Right cardiac atrium (tissue), 5 donors: ENCODE measurements at places on chromosomes 7 and 10. TPM values are rescaled to one million over a fixed set of nuclear protein-coding genes. Genes with fewer than 3 reads are reported as not detected.

Gene SYT15B
- 2.2 TPM for total RNA-seq

Gene WASHC2C
- 77.4 TPM for total RNA-seq

- DNase-seq = no peak
These were observed 49.8 kb upstream of the LEP start for GRCh38 chr7:128191136-128191844.

Gene RADIL
- total RNA-seq = 6.9 TPM

DNA sequence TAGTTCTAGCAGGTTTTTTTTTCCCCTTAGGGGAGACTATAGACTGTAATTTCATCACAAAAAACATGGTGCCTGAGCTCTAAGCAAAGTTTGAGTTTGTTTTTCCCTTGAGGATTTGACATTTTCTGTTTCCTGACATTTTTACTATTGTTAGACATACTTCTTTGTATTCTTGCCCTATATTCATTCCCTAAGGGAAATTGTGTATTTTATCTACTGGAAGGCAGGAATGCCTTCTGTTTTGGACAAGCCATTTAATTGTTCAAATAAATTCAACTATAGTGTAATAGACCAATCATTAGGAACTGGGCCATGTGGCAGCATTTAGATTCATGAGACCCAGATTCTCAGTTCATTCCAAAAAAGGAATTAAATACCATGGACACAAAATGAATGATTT lies 335.0 kb downstream of the EXOC4 start:
- DNase-seq = no peak

GRCh38 chr7:101521430-101521925 lies 107.6 kb downstream of the MYL10 start:
- DNase-seq = no peak

DNA sequence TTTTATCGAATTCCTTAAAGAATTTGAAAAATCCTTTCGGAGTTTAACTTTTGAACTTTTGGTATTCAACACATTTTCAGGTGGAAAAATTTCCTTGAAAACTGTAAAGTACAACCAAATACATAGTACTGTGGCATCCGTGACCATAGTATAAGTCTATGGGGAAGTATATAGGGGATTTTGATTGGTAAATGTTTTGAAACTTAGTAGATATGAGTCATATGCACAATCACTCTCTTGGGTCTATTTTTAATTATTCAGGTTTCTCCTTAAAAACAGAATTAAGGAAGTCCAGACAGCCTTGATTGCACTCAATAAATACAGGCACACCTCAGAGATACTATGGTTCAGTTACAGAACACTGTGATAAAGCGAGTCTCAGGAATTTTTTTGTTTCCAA lies 64.2 kb downstream of the AVL9 start:
- no peak for DNase-seq

DNA sequence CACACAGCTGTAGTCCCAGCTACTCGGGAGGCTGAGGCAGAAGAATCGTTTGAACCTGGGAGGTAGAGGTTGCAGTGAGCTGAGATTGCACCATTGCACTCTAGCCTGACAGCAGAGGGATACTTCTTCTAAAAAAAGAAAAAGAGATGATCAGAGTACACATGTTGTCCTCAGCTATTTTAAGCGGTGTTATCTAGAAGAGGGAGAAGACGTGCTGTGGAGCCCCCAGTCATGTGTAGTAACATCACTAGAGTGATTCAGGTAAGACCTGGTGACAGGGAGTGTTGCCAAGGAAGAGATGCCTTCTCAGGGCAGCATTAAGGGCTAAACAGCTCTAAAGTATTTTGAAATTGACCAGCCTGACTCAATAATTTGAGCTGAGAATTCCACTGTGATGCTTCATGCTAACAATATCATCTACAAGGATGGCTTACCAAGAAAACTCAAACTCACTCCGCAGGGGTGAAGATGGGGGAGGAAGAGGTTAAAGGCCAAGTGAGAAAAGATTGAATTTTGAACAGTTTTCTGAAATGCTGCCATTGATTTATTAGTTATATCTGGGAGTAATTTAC lies 97.4 kb downstream of the KLF6 start:
- DNase-seq = no peak

Gene POLR2J2
- total RNA-seq = 3.9 TPM

- no peak for DNase-seq
These were observed 237.3 kb downstream of the C7orf25 start for GRCh38 chr7:42674541-42674940.

GRCh38 chr10:35979116-35979515 lies 337.0 kb upstream of the FZD8 start:
- DNase-seq = no peak

- peak; percentile 83 for DNase-seq
These were observed at the start of gene ADAMTS14 for GRCh38 chr10:70672165-70673042. Gene ADAMTS14 (plus strand): TSS chr10:70672506. CDS start chr10:70672803, 297 bp downstream.

GRCh38 chr10:132460691-132461090 lies 63.7 kb downstream of the PWWP2B start:
- DNase-seq = no peak

Gene LRMDA
- total RNA-seq = 47.7 TPM

- DNase-seq = no peak
These were observed 1.1 kb downstream of the SFMBT2 start for GRCh38 chr10:7409732-7410168.

Gene ATOH7
- not detected for total RNA-seq

DNA sequence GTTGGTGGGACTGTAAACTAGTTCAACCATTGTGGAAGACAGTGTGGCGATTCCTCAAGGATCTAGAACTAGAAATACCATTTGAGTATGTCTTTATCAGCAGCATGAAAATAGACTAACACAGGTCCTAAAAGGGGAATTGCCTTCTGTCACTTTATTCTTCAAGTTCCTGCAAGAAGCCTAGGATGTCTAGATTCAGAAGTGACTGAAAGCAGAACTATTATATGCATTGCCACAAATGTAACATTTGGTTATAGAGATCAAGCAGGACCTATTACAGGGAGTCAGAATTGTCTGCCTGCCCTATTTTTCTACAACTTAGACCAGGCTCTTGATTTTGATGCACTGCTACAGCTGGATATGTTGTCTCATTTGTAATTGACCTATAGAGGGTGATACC lies 364.7 kb downstream of the SORCS1 start:
- DNase-seq = no peak

DNA sequence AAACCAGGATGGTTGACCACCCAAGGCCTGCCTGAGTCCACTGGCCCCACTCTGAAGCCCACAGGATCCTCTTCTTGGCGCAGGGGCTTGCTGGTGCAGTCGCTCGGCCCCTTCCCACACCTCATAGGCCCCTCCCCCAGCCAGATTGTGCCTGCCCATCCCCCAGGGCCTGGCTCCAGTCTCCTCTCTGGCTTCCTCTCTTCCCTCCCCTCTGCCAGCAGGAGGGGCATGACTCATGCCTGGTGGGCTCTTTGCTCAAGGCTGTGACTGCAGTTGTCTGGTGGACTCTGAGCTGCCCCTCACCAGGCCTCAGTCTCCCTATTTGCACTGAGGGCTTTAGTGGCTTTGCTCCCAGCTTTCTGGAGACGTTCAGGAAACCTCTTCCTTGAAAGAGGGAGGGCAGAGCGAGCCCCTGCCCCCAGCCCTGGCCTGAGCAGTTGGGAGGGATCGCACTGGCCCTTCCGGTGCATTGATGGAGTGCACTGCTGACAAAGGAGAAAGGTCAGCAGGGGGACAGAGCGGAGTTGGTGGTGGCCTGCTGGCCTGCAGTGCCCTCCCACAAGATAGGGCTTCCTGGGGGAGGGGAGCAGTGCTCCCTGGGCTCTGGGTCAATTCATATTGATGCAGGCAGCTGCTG lies 60.7 kb downstream of the ZMIZ1 start:
- DNase-seq = peak; percentile 57
